ENCODE measurements at places on chromosomes 2 and 18. TPM values are rescaled to one million over a fixed set of nuclear protein-coding genes. Genes with fewer than 3 reads are reported as not detected.
A peak's percentile ranks its signal among the peaks of the same experiment; 100 is the strongest.

CCL20 gene
- 0.45 TPM for total RNA-seq

TMEM200C gene
- 0.15 TPM for total RNA-seq

DNA sequence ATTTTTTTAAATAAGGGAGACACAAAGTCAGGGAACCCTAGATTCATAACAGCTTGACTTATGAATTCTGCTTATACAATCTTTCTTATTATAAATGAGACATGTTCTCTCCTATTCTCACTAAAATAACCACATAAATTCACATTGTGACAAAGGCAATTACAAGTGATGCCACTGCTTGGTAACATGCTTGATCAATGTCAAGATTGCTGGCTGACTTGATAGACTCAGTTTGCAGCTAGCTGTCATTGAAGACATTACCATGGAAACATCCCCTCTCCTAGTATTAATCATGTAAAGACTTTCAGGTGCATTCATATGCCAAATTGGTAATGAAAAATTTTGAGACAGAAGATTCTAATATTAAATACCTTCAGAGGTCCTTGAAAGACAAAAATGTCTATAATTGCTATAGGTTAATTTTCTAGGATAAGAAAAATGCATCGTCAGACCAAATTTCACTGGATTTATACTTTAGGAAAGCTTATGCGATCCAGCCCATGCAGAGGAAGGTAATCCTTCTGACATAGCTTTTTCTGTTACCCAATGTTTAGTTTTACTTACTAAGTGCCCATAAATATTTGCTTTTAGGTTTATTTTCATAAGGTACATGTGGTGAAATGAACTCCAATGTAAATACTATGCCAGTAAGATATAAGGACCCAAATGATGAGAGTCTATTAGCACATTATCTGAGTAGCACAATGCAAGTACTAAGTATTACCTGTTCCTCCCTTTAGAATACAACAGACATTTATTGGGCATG is 32.6 kb upstream of the ENOSF1 start:
- H3K27me3 ChIP-seq: no peaks in the 10 kb centered on the region
- no peaks in the 10 kb centered on the region for H3K36me3 ChIP-seq
- no peak overlapping the region for H3K4me3 ChIP-seq
- H3K27ac ChIP-seq: no peak overlapping the region
- no peak for DNase-seq
- no peaks in the 10 kb centered on the region for H3K4me1 ChIP-seq

ACVR1 gene
- 53.4 TPM for total RNA-seq

LDAH gene
- total RNA-seq: 13.0 TPM

DNA sequence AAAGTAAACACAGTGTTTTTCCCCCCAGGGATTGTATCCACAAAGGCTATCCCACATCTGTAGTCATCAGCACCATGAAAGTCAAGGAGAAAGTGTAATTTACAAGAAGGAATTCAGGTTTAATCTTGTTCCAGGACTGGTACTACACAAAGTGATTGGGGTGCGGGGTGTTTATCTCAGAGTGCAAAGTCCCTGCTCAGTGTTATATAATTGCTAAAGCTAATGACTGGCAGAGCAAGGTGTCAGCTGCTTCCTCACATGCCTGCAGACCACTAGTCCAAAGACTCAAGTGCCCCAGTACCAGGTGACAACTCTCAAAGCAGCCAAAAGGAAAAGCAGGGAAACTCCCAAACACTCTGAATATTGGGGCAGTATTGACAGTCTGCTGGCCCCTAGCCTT is 40.4 kb upstream of the PDCL3 start:
- no peaks in the 10 kb centered on the region for H3K4me1 ChIP-seq
- DNase-seq: no peak
- H3K4me3 ChIP-seq: no peak overlapping the region
- no peaks in the 10 kb centered on the region for H3K27me3 ChIP-seq

- DNase-seq: no peak
- no peak overlapping the region for H3K27ac ChIP-seq
- no peaks in the 10 kb centered on the region for H3K36me3 ChIP-seq
These were observed 347.0 kb upstream of the RAB12 start for GRCh38 chr18:8262221-8262620.

- H3K27me3 ChIP-seq: no peaks in the 10 kb centered on the region
- H3K4me3 ChIP-seq: no peak overlapping the region
- H3K4me1 ChIP-seq: peaks cover 3% of the 10 kb centered on the region
- H3K36me3 ChIP-seq: no peaks in the 10 kb centered on the region
- H3K27ac ChIP-seq: no peak overlapping the region
These were observed 6.1 kb downstream of the CABLES1 start for GRCh38 chr18:23141104-23141999.

DNA sequence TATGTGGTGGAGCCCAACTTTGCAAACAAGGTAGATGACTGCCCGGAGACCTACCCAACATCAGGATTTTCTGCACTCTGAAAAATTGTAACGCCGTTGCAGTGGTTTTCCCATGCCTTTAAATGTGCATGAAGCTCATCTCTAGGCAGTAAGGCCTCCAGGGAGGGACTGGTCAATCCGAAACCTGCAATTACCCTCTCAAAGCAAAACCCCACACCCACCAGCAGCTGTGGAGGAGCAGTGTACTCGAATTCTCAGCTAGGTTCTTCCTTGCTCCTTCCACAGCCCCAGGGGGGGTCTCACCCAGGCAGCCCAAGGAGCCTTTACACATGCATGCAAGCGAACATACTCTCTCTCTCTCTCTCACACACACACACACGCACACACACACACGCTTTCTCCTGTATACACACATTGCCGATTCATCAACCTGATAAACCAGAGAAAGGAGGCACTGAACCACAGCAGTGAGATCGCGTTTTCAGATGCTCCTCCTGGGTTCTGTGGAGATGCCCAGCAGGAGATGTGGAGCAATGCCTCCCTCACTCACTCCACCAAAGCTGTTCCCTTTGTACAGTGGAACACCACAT is 109.2 kb downstream of the VIT start:
- no peaks in the 10 kb centered on the region for H3K27me3 ChIP-seq
- no peak overlapping the region for H3K4me3 ChIP-seq
- DNase-seq: no peak
- no peaks in the 10 kb centered on the region for H3K36me3 ChIP-seq
- H3K4me1 ChIP-seq: no peaks in the 10 kb centered on the region
- H3K27ac ChIP-seq: no peak overlapping the region

GRCh38 chr2:181140414-181140813 is 160.0 kb downstream of the UBE2E3 start:
- no peak overlapping the region for H3K27ac ChIP-seq
- no peaks in the 10 kb centered on the region for H3K36me3 ChIP-seq
- no peaks in the 10 kb centered on the region for H3K4me1 ChIP-seq

- H3K4me1 ChIP-seq: no peaks in the 10 kb centered on the region
- peak; percentile 59 for DNase-seq
- H3K27me3 ChIP-seq: no peaks in the 10 kb centered on the region
- H3K36me3 ChIP-seq: no peaks in the 10 kb centered on the region
These were observed 656 bp downstream of the TBC1D8 start for GRCh38 chr2:101150306-101151145.

DNA sequence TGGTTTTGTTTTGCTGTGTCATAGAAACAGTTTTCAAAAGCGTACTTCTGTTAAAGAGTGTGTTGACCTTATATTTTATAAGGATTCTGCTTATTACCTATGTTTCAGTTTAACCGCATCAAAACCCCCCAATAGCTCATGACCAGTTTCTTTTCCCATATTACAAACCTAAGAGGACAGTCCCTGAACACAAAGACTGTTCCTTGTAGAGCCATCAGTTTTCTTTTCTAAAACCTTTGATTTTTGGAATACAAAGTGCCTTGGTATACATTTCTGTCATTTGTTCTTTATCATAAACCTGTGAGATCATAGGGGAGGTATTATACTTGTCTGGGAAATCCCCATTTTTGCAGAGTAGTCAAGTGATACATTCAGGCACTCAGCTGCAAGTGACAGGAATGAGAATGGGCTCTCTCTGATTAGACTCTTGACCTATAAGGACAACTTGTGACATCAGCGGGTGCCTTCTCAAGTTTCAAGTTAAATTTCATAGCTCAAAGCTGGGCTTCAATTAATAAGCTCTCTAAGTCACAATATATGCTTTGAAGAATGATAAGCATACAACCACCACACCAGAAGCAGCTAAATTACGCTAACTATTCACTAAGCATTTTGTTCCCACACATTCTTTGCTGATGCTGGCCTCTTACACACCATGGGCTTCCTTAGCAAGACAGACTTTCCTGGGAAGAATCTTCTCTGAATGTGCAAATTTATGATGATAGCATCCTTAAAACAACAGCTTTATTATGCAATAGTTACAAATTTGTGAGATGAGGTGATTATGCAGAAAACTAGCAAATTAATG is 97.5 kb upstream of the CD302 start:
- no peak overlapping the region for H3K27ac ChIP-seq
- no peaks in the 10 kb centered on the region for H3K4me1 ChIP-seq
- no peaks in the 10 kb centered on the region for H3K36me3 ChIP-seq
- H3K27me3 ChIP-seq: peaks cover 1% of the 10 kb centered on the region

GRCh38 chr2:7436096-7436906 is 519.1 kb downstream of the RNF144A start:
- no peaks in the 10 kb centered on the region for H3K4me1 ChIP-seq
- no peaks in the 10 kb centered on the region for H3K27me3 ChIP-seq
- no peaks in the 10 kb centered on the region for H3K36me3 ChIP-seq
- no peak overlapping the region for H3K27ac ChIP-seq
- no peak for DNase-seq

GRCh38 chr2:200796561-200796960 is 15.1 kb upstream of the BZW1 start:
- H3K27me3 ChIP-seq: no peaks in the 10 kb centered on the region
- no peak for DNase-seq
- no peak overlapping the region for H3K27ac ChIP-seq

- H3K27ac ChIP-seq: peak overlapping the region; percentile 10
- H3K4me1 ChIP-seq: peaks cover 7% of the 10 kb centered on the region
- no peak overlapping the region for H3K4me3 ChIP-seq
- H3K27me3 ChIP-seq: no peaks in the 10 kb centered on the region
- no peak for DNase-seq
- no peaks in the 10 kb centered on the region for H3K36me3 ChIP-seq
These were observed 58.5 kb downstream of the ROCK1 start for GRCh38 chr18:21053127-21053526.

LRRTM1 gene
- total RNA-seq: 0.39 TPM

DNA sequence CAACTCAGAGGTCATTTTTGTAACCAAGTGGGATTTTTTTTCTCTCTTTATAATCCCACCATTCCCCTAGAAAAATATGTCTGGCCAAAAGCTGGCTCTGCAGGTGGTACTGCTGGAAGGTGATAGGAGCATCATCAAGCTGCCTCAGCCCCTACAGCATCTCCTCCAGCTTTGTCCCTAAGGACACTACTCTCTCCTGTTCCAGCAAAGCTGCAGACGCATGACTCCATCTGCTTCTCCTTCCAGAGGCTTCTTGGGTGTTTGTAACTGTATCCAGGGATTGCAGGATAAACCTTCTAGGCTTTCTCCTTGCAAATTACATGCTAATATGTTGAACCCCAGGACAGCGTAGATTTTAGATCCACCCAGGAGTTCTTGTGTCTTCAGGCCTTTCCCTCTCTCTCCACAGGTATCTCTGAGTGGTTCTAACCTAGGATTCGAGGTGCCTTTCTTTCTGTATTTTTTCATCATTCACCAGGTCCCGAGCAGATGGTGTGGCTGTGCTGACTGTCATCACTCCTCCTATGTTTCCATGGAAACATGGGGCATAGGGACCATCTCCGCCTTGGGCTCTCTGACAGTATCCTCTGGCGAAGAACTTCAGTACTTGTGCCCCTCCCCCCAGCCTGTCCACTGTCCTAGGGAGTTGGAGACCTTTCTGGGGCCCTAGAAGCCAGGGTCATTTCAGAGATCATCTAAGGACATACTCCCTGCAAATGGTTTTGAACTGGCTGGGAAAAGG is 34.3 kb downstream of the AFF3 start:
- H3K27me3 ChIP-seq: no peaks in the 10 kb centered on the region
- no peak for DNase-seq
- no peaks in the 10 kb centered on the region for H3K36me3 ChIP-seq
- H3K4me1 ChIP-seq: no peaks in the 10 kb centered on the region

GRCh38 chr18:75071484-75071785 is 137.5 kb downstream of the PTGR3 start:
- no peaks in the 10 kb centered on the region for H3K4me1 ChIP-seq
- H3K4me3 ChIP-seq: no peak overlapping the region
- no peak for DNase-seq
- H3K27ac ChIP-seq: no peak overlapping the region
- H3K36me3 ChIP-seq: no peaks in the 10 kb centered on the region

- peak overlapping the region; percentile 32 for H3K27ac ChIP-seq
- H3K4me1 ChIP-seq: peaks cover 3% of the 10 kb centered on the region
- H3K27me3 ChIP-seq: no peaks in the 10 kb centered on the region
- peak; percentile 79 for DNase-seq
- no peak overlapping the region for H3K4me3 ChIP-seq
These were observed 72.3 kb downstream of the FMNL2 start for GRCh38 chr2:152407204-152407721.

DNA sequence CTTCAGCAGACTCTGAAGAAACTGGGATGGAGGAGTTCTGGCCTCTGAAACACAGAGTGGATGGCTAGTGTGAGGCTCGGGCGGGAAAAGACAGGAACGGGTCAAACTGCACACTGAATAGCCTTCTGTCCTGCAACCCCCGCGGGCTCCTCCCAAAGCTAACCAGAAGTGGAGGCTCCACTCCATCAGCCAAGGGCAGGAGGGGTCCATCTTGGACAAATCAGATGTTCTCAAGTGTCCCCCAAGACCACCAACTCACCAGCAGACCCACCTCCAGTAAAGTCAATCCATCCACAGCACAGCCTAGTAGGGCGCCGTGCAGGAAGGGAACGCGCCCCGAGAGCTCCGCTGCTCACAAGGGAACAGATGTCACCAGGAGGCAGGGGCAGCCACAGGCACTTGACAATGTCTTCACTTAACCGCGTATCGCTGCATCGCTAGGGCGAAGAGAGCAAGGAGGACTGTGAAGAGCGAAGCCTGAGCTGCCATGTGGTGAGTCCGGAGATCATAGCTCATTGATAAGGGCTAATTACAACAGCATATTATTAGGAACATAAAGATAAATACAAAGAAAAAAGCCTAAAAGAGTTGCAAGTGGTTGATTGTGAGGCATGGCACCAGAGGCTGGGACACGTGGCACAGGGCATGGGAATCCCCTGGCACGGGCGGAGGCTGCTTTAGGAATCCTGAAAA is 494.6 kb upstream of the MYT1L start:
- H3K36me3 ChIP-seq: no peaks in the 10 kb centered on the region
- H3K4me3 ChIP-seq: no peak overlapping the region
- no peak for DNase-seq
- no peak overlapping the region for H3K27ac ChIP-seq
- H3K27me3 ChIP-seq: no peaks in the 10 kb centered on the region

MYOM1 gene
- 63.8 TPM for total RNA-seq

DNA sequence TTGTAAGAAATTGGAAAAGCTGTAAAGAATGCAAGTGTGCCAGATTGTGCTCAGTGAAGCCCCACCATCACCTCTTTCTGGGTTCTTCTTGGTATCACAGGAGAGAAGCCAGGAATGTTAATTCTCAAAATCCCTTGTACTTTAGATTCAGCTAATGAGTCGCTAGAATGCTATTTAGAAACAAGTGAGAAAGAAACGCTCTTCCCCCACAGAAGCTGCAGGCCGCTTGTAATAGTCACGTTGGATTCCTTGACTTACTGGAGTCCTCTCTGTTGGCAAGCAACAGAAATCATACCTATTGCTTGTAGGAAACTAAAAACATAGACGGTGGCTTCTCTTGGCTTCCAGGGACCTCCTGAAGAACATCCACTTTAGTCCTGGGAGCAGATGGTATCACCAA is 375.6 kb upstream of the LRATD1 start:
- no peak overlapping the region for H3K4me3 ChIP-seq
- no peaks in the 10 kb centered on the region for H3K27me3 ChIP-seq
- H3K4me1 ChIP-seq: no peaks in the 10 kb centered on the region
- DNase-seq: no peak
- H3K36me3 ChIP-seq: no peaks in the 10 kb centered on the region

TTR gene
- total RNA-seq: not detected

Measured in aorta (tissue), 5 donors.